ENCODE measurements at places on chromosomes 11 and 22. TPM values are rescaled to one million over a fixed set of nuclear protein-coding genes. Genes with fewer than 3 reads are reported as not detected.
A peak's percentile ranks its signal among the peaks of the same experiment; 100 is the strongest.

DNA sequence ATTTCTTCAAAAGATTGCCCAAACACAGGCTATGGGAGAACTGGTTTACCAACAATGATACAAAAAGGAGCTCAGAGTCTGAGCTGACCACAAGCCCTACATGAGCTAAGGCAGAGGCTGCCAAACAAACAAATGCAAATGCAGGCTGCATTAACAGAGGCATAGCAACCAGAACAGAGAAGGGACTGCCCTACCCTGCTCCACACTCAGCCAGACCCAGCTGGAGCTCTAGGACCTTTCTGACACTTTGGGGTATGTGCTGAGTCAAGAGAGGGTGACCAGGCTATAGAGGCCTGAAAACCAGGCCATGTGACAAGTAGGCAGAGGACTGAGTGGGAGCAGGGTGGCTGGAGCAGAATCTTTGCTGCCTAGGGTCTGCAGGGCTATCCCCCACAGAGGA lies 17.8 kb upstream of the P2RY2 start:
- no peak for DNase-seq

GLB1L3 gene
- not detected for total RNA-seq

OR10D3 gene
- not detected for total RNA-seq

GRCh38 chr11:120546312-120547205 lies 35.0 kb downstream of the GRIK4 start:
- DNase-seq = peak; percentile 93

SLC25A45 gene
- total RNA-seq = 3.3 TPM

PLAAT5 gene
- 5.7 TPM for total RNA-seq

DNA sequence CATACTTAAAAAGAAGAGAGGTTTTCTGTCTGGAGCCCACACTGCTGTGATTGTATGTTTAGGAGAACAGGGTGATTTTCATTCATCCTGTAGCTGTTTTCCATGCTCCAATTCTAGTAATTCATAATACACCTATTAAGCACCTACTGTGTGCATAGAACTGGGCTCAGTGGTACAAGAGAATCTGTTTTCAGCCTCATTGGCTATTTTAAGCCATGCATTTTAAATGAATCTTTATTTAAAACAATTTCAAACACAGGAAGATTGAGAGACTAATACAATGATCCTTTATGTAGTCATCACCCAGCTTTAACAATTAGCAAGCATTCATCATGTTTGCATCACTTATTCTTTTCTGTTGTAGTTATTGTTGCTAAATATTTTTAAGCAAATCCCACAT lies 86.2 kb downstream of the BDNF start:
- no peak for DNase-seq

DNA sequence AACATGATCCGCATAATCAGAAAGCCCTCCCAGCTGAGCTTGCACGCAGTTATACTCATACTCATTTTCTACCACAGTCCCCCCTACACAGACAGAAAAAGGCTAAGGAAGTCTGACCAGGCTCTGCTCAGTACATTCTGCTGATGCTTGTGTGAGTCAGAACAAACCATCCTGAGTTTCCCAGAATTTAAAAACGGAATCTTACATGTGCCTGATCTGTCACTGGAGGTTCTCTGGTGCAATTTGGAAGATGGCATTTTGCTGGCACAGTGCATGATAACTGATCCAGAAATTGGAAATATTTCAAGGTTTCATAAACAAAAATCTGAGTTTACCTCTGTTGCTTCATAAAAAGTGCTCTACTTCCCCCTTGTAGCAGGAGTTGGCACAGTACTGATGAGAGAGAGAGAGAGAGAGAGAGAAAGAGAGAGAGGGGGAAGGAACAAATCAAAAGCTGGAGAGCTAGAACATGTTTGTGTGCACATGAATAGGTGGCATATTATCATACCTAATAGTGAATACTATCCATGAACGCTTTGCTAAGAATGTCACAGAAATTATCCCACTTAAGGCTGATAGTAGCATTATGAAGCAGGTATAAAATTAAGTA lies 1085.3 kb downstream of the DLG2 start:
- no peak for DNase-seq
